Hematopoietic multipotent progenitor cell treated with erythropoietin and hydrocortisone succinate and interleukin-3 and kit ligand, for 4 days (in vitro differentiated cells): ENCODE measurements at places on chromosomes 4 and X.
A peak's percentile ranks its signal among the peaks of the same experiment; 100 is the strongest.

DNA sequence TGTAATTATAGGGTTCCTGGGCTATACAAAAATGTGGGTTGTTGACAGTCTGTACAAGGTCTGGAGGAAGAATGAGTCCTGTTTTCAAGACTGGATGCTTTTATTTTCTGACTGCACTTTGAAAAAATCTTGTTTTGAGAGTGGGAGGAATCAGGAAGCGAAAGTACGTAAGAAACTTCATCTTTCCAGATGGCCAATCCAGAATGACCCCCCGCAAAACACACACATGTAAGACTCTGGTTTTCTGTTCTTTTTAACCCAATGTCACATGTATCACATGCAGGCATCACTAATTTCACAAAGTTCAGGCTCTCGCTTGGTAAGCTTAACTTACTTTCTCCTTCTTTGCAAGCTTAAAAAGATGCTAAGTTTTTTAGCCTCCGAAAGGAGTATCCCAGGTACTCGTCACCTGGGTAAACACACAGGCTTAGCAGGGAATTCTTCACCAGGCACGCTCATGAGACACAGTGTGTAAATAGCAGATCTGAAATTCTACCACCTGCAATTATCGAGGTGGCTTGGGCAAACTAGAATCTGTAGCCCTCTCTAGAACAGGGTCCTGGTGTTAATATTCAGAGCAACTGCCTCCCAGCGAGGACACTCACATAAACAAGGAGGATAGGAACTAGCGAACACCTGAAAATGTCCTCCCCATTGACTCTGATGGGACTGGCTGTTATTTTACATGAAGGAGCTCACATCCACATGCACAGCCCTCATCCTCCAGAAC lies 90.7 kb downstream of the NSUN7 start:
- DNase-seq: no peak

DNA sequence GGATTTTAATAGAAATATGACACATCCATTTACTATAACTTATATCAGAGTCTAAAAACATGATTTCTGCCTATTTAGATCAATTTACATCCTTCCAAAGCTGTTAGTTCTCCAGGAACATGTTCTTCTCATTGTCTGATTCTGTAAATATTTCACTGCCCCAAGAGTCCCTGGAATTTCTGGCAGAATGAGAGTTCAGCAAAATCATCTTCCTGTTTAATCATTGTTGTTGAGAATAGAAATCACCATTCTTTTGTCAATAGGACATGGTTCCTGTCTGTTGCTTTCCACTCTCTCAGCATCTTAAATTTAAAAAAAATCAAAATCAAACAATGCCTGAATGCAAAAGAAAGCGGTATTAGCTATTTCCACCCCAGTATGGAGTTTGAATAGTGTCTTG lies 172.8 kb upstream of the FRMPD4 start:
- DNase-seq: no peak

DNA sequence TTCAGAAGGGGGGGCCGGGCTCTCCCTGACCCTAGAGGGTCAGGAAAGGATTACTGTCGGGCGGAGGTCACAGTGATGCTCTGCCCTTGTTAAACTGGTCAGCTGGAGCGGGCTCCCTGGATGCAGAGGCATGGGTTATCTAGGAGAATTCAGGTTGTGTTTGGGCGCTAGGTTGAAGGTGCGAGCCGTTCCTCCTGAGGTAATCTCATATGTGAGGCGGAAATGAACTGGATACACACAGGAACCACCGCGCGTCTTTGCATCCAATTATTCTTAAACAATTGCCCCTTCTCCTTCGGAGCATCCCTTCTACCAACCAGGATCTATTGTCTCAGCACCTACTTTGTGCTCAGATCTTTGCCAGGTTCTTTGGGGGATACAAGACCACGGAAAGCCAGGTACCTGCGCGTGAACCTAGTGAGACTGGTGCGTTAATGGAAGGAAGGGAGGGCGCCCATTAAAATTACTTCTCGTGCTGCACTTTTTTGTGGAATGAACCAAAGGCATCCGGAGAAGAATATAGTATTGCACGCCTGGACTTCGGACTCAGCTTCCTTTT lies 28.4 kb downstream of the HAND2 start:
- DNase-seq: no peak

- no peak for DNase-seq
Observed at GRCh38 chrX:86103061-86103460, 45.2 kb upstream of the DACH2 start.

DNA sequence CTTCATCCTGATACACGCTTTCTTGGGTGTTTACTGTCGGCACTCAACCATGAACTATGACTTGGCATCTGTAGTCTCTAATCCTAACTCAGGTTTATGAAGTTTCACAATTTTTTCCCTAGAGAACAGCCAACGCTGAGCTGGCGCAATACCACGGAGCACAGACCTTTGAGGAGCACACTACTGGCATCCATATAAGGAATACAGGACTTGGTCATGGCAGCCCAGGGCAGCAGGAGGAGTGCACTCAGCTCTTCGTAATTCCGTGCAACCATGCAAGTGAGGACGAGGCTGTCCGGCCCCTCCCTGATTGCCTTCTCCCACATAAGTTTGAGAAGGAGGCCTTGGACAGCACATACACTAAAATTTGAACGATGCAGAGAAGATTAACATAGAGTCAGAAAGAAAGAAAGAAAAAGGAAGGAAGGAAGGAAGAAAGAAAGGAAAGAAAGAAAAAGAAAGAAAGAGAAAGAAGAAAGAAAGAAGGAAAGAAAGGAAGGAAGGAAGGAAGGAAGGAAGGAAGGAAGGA lies 41.0 kb upstream of the PDLIM5 start:
- no peak for DNase-seq

DNA sequence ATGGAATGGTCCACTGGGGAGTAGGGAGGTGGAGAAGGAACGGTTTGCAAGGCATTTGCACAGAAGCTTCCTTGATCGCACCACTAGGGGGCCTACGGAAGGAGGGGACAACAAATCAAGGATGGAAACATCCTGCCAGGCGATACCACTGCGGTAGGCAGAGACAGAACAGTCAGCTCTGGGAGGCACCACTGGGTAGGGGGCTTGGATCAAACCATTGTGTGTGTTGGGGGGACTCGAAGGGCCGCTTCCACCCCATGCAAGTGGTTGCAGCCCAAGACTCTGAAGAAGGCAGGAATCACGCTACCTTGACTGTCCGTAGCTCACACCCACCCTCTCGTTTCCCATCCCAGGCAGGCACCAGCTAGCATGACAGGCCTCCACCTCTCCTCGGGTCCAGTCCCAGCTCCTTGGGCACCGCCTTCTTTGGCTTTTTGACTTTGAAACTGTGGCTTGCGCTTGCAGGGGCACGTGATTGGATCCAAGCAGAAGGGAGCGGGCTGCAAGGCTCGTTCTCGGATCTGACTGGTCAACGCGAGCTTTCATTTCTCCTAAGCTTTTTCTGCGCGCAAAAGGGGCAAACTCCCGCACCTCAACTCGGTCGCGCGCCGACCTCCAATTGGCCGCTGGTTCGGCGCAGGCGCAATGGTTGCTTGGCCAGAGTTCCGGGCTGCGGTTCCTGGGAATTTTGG lies 28.4 kb downstream of the GAGE1 start:
- DNase-seq: peak; percentile 53

DNA sequence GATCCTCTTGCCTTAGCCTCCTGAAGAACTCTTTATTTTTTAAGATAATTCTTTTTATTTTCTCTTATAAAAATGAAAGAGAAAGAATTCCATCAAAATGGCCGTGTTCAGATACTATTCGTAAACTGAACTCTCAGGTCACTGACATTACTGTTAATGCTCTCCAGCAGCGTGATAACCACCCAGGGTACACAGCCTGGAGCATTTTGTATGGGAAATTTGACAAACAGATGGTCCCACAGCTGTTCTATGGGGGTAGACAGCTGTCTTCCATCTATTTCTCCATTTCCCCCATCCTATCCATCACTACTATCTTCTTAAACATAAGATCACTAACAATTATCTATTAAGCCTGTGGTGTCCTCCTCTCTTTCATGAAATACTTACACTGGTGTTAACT lies 47.8 kb downstream of the SYNPO2 start:
- no peak for DNase-seq

GRCh38 chr4:16505726-16506125 lies 279.5 kb upstream of the TAPT1 start:
- peak; percentile 20 for DNase-seq

DNA sequence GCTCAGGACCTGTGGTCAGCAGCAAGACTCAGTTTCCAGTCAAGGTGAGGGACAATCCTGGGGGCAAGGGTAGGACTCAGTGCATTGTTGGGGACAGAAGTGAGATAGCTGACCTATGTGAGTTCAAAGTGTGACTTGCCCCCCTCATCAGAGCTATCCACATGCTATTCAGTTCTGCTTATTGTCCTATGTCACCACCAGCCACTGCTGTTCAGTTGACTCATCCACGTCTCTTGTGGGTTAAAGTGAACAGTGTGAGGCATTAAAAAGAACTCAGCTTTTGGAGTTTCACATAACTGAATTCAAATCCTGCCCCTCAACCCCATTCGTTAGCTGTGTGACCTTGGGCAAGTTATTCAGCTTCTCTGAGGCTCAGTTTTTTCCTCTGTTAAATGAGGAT lies 4.4 kb upstream of the APLN start:
- DNase-seq: no peak

DNA sequence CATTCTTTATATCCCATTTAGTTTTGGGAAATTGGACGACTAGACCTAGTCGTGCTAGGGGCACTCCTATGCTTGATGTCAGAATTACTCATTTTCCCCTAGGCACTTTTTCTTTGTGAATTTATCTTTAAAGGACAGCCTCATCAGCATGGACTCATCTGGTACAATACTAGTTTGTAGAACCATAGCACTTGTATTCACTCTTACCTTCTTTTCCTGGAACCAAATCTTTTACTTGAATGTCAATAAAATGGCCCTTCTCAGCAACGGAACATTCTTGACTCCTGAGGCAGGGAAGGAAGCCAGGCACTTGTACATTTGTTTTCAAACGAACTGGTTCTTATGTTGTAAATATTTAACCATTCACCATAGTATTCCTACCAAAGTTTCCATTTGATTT lies 187.1 kb downstream of the SHROOM3 start:
- no peak for DNase-seq

DNA sequence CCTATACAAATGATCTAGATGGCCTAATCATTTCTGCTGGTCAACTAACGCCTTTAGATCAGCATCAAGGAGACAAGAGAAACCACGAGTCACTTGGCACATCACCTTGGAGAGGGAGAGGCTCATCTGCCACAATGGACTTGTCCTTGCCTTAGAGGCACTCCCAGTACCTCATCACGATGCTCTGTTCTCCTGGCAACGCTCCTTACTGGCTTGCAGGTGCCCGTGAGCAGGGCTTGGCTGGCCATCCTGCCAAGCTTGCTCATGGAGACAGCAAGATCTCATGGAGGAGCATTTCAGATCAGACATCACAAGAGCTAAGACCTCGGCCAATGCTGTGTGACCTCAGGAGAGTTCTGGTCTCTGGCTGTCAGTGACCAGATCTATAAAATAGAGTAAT lies 2.7 kb upstream of the SMIM20 start:
- no peak for DNase-seq

DNA sequence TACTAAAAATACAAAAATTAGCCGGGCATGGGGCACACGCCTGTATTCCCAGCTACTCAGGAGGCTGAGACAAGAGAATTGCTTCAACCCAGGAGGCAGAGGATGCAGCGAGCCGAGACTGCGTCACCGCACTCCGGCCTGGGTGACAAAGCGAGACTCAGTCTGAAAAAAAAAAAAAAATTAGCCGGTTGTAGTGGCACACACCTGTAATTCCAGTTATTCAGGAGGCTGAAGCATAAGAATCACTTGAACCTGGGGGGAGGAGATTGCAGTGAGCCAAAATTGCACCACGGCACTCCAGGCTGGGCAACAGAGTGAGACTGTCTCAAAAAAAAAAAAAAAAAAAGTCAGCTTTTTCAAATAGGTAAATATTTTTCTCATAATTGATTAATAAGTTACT lies 71.9 kb downstream of the WDFY3 start:
- no peak for DNase-seq

DNA sequence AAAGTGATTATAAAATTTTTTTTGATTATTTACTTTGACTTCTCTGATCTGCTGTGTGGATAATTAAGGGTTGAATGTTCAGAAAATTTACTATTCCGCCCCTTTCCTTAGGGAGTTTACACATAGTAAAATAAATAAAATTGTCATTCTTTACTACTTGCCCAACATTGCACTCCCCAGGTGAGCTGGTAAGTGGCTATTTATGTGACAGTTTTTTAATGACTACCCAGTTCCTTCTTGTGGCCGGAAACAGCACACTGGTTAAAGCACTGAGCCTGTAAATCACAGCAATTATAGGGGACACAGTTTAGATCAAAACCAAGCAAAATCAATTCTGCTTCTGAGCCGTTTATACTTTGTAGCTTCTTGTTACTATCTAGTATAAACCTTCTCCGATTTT lies 158.1 kb downstream of the FHIP1A start:
- no peak for DNase-seq

DNA sequence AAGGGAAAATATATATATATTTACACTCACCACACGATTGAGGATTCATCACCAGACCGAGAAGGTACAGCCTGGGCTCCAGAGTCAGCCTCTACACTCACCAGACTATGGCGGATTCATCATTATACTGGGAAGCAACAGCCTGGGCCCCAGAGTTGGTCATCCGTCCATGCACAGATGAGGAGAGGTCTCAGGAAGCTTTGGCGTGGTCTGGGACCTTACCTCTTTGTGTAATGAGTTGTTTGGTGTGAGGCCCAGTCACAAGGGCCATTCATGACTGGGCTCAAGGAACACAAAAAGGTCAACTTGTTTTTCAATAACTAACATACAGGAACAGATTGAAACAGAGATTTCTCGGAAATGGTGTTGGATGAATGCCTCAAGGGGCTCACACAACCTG lies 926.1 kb downstream of the FAM133A start:
- DNase-seq: no peak

DNA sequence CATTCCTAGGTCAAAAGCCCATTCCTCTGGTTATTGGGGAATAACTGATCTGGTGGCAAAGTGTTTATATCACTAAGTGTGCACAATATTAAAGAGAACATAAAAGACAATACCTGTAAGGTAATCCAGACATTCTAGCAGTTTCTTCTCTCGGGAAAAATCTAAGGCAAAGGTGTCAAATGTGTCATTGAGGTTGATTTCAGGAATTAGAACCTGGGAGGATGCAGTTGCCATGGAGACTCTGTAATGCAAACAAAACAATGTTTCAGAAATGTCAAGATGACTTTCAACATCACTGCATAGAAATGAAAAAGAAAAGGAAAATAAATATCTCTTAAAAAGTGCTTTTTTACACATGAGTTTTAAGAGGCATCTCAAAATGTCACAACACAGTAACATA lies 145.9 kb downstream of the MID1 start:
- no peak for DNase-seq

- peak; percentile 48 for DNase-seq
Observed at GRCh38 chr4:178577933-178578332, 1135.7 kb upstream of the AGA start.

- DNase-seq: no peak
Observed at GRCh38 chrX:22652596-22652995, 347.2 kb upstream of the DDX53 start.

- DNase-seq: no peak
Observed at GRCh38 chr4:41074215-41074614, 140.1 kb downstream of the APBB2 start.
